ENCODE measurements at places on chromosomes 1 and 21.

- no peak for DNase-seq
Observed at GRCh38 chr1:9726406-9726805, 74.9 kb downstream of the PIK3CD start.

GRCh38 chr1:154925335-154926170, 11.0 kb downstream of the PMVK start:
- no peak for DNase-seq

GRCh38 chr1:245648749-245649522, 494.2 kb downstream of the KIF26B start:
- DNase-seq = no peak

GRCh38 chr1:202811296-202812175, 782 bp downstream of the PCAT6 start:
- DNase-seq = no peak

DNA sequence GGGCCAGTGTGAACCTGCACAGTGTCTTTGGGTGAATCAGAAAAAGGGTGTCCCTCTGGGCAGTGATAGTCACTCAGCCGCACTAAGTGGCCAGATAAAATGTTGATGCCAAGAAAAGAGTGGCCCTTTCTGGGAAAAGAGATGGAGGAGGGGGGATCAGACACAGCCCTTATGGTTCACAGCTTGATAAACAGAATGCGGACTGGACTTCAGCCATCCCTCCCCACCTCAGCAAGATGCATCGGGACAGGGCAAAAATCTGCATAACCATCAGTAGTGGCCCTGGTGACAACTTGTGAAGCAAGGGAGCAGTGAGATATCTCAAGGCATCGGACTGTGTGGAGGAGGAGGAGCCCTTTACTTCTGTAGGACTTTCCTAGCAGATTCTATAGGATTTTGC, 353.8 kb upstream of the PLXNA2 start:
- no peak for DNase-seq

DNA sequence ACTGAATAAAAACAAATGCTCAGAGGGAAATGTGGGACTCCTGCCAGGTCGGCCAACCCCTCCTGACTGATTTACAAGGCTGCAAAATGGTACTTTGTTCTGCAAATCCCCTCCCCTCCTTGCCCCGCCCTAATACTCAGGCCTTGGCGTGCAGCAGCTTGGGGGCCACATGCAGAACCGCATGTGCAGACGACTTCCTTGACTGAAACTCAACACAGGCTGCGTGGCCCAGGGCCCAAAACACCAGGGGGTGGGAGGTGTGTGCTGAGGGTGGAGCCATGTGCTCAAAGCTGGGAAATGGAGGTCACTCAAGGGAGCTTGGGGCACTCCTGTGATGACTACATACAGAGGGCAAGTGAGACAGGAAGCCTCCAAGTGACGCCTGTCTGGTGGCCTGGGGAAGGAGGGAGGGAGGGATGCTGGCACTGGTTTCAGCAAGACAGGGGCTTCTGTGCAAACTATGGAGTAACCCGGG, 87.2 kb downstream of the MRPL37 start:
- DNase-seq = peak; percentile 76

GRCh38 chr21:43869486-43870325, 4.7 kb downstream of the AGPAT3 start:
- DNase-seq = no peak

- no peak for DNase-seq
Observed at GRCh38 chr1:183318433-183318832, 99.7 kb downstream of the NMNAT2 start.

GRCh38 chr1:59058665-59059439, 238.0 kb upstream of the FGGY start:
- DNase-seq = no peak

- DNase-seq = no peak
Observed at GRCh38 chr21:45331531-45332147, 43.9 kb upstream of the POFUT2 start.

DNA sequence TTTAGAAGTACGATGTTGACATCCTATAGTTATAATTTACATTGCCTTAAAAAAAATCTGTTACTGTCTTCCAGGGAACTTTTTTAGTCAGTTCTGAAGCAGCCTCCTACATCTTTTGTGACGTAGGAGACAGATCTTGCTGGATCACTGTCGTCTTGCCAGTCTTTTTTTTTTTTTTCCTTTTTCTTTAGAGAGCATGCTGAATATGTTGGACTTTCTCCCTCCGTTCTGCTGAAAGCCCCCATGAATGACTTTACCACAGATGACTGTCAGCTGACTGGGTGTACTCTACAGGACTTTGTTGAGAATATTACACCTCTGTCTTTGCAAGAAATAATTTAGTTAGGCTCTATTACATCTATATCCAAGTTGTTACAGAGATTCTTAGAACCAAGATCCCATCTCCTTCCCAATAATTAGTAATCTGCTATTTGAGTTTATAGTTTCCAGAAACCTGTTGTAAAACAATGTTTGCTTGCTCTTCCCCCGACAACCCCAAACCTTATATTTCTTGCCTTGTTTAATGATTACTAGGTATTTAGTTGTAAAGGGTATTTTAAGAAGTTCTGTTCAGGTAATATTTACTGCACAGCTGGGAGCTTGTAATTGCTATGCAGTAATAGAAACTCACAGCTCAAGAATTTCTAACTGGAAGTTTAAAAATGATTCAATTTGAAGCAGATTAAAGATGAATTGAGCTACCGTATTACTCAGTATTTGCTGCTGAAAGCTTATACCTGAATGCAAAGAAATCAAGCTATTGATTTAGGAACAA, 61.8 kb downstream of the RASAL2 start:
- DNase-seq = no peak

DNA sequence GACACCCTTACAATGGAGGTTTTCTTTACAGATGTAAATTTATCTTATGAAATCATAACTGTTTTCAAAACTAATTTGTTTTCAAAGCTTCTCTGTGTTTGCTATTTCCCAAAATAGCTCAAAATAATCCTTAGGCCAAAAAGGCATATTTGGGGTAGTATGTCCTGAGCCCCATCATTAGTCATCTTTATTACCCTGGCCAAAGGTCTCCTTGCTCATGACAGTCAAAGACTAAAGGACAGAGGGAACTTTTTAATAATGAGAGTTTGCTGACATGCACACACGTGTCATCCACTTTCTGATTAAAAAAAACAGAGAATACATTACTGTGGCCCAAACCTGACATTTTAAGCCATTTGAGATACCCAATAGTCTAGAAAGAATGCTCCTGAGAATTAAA, 221.9 kb upstream of the DUSP10 start:
- DNase-seq = no peak

DNA sequence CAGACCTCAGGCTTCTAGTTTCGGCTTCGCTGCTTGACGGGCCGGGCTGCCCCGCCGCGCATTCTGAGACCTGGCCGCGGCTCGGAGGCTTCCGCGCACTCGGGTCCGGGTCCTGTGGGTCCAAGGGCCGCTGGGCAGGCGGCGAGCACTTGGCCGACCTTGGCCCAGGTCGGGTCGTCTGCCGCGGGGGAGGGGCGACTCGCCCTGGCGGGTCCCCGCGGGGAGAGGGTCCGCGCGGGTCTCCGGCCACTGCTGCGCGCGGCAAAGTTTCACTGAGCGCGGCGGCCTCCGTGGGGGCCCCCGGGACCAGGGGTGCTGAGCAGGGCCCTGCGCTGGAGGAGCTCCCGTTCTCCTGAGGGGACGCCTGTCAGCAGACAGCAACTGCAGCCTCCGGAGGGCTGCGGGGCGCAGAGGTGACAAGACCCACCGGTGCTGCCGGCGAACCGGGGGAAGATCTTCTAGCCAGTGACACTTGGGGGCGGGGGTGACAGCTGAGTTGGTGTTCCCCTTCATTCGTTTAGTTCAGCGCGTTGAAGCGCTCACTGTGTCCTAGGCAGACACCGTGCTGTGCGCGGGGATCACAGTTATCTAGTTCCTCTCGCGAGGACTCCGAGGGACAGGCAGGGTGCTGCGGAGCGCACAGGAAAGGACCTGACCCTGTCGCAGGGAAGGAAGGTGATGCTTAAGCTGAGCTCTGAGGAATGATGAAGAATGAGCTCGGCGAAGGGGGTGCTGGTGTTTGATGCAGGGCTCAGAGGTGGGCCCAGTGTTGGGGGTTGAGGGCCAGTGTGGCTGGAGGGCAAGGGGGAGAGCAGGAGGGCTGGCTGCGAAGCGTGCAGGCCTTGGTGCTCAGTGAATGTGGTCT, 725 bp downstream of the MTFR1L start:
- DNase-seq = peak; percentile 31

- DNase-seq = no peak
Observed at GRCh38 chr21:45868488-45868887, 113.1 kb upstream of the COL6A1 start.

- DNase-seq = no peak
Observed at GRCh38 chr1:88145752-88146151, 538.3 kb upstream of the PKN2 start.

- DNase-seq = no peak
Observed at GRCh38 chr21:38761531-38761930, 44.2 kb upstream of the ETS2 start.

DNA sequence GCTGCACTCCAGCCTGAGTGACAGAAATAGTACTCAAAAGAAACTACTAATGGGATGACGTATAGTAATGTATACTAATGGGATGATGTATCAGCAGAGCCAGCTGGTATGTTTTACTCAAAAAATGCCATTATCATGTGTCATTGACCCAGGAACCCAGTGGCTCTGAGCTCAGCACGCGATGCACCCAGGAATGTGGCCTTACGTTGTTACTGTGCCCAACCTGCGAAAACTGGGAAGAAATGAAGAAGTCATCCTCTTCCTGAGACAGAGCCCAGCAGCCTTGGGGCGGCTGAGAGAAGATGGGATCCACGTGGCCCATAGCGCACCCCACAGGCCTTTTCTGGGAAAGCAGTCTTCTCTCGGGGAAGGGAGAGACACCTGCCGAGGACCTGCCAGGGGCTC, 8.8 kb downstream of the UBE2J2 start:
- DNase-seq = no peak

- no peak for DNase-seq
Observed at GRCh38 chr1:154186177-154186576, 5.7 kb downstream of the TPM3 start.

DNA sequence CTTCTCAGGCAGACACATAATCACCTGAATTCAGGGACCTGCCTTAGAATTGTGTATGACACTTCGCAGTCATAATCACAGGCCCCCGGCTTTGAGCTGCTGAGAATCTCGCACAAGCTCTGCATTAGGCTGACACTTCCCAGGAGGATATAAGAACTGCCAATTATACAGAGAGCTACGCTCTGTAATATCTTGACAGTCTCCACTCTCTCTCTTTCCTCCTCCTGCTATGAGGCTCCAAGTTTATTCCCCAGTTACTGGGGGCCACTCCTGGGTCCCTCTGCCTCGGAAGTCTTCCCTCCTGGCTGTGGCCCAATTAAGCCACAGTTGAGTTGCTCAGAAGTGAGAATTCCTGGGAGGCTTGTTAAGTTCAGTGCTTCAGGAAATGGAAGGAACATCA, 42.7 kb downstream of the EBNA1BP2 start:
- no peak for DNase-seq

DNA sequence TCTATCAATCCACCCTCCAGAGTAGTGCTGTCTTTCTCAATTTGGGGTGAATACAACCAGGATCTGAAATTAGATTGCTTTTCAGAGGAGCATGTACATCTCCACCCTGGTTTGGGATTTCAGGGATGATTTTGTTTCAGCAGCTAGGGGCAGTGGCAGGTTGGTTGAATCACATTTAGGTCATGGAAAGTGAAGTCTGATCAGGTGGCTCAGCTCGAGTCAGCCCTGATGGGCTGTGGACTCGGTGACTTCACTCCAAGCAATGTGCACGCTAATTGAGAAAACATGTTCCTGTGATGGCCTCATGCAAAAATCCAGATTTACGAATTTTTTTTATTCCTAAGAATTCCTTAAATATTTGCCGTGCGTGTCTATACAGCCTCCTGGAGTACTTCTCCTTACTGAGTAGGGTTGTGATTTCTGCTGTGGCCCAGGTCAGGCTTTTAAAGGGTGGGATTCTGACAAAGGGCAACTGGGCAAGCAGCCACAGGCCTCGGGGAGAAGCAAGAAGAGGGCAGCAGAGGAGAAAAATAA, 7.5 kb downstream of the NGF start:
- no peak for DNase-seq

GRCh38 chr1:172109359-172109758, 268.1 kb downstream of the DNM3 start:
- no peak for DNase-seq

- DNase-seq = no peak
Observed at GRCh38 chr1:154166207-154166606, 11.3 kb upstream of the NUP210L start.

GRCh38 chr1:154707901-154708463, 100.0 kb upstream of the ADAR start:
- DNase-seq = no peak

- no peak for DNase-seq
Observed at GRCh38 chr1:92372164-92372563, 73.3 kb downstream of the RPAP2 start.

- DNase-seq = no peak
Observed at GRCh38 chr1:225770561-225771248, 6.9 kb upstream of the SRP9 start.

- no peak for DNase-seq
Observed at GRCh38 chr1:117653732-117654492, 48.1 kb downstream of the TENT5C start.

- DNase-seq = peak; percentile 57
Observed at GRCh38 chr21:32162727-32163320, 116.0 kb downstream of the MIS18A start.

GRCh38 chr1:27065999-27066630, 53.5 kb upstream of the TENT5B start:
- DNase-seq = no peak

GRCh38 chr1:166166698-166167571, at the start of gene FAM78B:
Gene FAM78B (minus strand): TSS chr1:166167001. CDS start chr1:166166248, 753 bp downstream.
- DNase-seq = peak; percentile 24

DNA sequence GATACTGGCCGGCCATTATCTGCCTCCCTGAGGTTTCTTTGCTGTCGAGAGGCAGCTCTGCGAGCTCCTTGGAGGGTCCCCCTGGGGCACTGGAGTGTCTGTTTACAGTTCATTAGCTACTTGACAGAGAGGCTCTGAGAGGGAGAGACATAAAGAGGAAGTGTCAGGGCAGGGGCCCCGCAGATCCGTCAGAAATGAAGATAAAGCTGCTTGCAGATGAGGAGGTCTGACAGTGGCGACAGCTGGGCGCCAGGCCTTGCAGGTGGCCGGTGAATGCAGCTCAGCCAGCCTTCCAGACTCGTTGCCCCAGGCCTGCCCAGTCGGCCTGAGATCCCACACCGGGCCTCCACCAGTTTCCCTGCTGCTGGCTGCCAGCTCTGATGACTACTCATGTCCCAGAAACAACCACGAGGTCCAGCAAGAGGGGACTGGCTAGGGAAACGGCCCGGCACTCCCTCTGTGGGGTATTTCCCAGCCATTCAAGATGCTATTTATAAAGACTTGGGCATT, 84.7 kb downstream of the DISP3 start:
- no peak for DNase-seq
